Stimulated activated naive CD4-positive, alpha-beta T cell treated with Interleukin-2 at 50 U/mL for 16 hours (primary cell): ENCODE measurements at places on chromosomes 6 and 20.

DNA sequence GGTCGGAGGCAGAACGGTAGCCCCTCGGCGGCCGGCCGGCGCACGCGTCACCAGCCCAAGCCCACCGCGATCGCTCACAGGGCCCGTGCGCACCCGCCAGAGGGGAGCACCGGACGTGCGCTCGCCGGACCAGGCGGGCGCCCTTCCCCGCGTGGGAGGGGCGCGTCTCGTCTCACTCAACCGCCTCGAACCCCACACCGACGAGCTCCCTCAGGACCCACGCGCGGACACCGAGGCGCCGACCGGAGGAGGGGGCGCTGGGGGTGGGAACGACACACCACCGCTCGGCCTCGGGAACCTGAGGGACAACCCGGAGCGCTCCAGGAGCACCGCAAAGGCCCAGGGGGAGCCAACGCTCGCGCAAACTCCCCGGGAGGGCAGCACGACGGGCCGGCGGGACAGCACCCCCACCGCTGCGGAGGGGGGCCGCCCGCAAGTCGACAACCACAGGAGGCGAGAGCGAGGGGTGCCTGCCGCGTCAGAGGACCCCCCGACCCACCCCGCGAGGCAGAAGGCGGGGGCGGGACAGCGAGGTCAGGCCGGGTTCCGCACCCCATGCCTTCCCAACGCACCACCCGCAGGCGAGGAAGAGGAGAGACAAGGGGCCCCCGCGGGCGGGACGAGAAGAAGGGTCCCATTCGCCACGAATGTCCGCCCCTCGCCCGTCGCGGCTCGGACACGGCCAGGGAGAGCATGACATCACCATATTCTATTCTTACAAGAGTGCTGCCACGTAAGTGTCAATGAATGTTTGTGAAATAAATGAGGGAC is 512.7 kb upstream of the ZNF337 start:
- DNase-seq: no peak

DNA sequence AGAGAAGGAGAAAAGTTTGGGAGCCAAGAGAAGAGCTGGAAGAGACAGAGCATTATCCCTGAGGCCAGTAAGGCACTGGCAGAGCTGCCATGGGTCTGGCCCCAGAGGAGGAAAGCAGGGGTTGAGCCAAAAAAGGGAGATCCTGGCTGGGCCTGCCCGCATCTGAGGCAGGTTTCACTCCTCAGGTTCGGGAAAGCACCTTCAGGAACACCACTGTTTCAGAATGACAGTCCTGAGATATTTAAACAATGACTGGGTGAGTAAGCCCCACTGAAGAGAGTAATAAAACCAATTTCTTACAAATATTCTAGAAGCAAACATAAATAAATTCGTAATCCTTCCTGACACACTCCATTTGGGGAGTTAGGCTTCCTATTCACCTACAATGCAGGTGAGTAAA is 152.2 kb downstream of the BACH2 start:
- DNase-seq: peak; percentile 27

DNA sequence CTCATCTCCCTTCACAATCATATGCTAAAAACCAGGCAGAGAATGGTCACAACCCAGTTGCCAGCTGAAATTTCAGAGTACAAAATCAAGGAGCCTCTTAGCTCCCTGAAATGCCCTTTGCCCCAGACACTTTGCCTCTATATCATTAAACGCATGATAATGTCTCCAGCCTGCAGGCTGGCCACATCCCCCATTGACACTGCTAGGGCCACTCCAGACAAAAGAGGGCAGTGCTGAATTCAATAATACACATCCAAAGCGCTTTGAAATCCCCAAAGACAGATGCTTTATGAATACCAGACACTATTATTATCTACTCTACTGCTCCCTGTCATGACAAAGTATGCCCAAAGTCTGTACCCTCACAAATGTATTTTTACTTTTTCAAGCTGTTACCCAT is 348.3 kb upstream of the POU3F2 start:
- DNase-seq: no peak

DNA sequence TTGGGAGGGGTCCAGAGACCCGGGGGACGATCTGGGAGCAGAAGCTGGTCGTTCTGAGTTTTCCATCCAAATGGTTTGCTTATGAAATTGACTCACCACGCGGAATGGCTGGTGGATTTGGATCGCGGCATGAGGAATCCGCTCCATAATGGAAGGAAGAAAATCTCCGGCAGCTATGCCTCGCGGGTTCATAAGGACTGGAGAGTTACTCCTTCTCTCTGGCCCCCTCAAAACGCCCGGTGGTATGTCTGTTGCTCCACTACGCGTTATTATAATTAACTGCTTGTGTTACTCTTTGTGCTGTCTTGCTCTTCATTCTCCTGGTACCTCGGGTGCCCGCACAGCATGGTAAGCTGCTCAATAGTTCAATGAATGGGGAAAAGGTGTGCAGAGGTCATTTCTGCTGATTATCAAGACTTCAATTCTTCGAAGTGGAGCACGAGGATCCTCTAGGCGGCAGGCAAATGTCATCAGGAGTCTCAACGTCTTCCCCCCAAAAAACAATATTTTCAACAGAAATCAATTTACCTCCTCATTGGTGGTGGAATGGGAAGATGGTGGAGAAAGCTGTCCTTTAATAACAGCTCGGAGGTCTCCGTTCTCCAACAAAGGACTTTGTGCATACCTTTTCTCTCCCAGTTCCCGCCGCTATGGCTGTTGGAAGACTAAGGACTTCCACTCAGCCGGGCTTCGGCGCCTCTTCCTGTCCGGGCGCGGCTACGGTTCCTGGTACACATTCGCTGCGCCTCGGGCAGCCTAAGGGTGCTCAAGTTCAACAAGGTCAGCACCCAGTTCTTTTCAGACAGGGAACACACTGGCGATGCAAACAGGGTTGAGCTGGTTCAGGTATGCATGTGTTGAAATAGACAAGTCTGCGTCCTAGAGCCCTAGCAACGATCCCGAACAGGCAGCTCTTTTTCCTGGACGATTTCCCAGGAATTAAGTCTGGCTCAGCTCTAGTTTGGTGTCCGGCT is 9.2 kb upstream of the PRSS16 start:
- no peak for DNase-seq

DNA sequence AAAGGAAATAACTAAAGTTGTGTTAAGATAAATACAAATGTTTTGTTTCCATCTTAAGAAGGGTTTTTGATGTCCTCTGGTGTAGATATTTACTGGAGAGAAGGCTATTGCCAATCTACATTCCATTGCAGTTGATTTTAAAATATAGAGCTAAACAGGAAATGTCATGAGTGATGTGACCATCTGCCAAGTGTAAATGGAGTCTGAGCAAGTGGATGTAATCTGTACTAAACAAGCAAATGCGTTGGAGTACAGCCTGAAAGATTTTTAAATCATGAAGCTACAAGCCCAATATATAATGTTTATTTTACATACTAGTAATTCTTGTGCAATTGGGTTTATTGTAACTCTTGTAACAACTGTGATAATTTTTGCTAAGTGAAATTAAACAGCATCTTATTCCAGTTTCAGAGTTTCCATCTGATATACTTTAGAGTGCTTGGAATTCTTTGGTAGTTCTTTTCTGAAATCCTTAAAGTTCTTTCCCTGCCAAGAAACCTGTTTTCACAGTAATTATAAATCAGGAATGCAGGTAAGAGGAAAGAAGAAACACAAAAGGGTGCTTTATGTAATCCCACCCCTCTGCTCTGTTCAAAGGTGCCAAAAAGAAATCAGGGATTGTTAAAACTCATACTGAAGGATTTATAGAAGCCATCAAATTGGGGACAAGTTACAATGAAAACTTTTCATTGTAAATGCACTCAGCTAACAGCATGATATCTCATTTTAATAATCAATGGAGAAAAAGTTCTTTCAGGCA is 47.2 kb upstream of the FLRT3 start:
- no peak for DNase-seq

DNA sequence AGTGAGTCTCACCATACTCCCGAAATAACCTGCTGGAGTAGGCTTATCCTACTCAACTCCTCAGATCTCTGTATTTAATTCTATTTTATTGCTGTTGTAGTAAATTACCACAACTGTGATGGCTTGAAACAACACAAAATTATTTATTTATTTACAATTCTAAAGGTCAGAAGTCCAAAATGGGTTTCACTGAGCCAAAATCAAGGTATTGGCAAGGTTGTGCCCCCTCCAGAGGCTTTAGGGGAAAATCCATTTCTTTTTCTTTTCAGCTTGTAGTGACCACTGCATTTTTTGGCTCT is 869 bp upstream of the SLC17A2 start:
- no peak for DNase-seq

GRCh38 chr20:64063389-64064144 is 569 bp downstream of the TCEA2 start:
- DNase-seq: peak; percentile 29

GRCh38 chr6:155382338-155382685 is 68.0 kb upstream of the TFB1M start:
- no peak for DNase-seq

- no peak for DNase-seq
Observed at GRCh38 chr6:157845493-157846259, 22.6 kb downstream of the SNX9 start.

GRCh38 chr6:48916607-48917006 is 546.4 kb downstream of the MMUT start:
- DNase-seq: no peak

GRCh38 chr20:31675828-31676608 is 38.3 kb downstream of the COX4I2 start:
- peak; percentile 59 for DNase-seq

GRCh38 chr6:26021001-26021349 is 58.4 kb downstream of the TRIM38 start:
- DNase-seq: peak; percentile 36

- no peak for DNase-seq
Observed at GRCh38 chr6:79864001-79864400, 83.4 kb downstream of the ELOVL4 start.

DNA sequence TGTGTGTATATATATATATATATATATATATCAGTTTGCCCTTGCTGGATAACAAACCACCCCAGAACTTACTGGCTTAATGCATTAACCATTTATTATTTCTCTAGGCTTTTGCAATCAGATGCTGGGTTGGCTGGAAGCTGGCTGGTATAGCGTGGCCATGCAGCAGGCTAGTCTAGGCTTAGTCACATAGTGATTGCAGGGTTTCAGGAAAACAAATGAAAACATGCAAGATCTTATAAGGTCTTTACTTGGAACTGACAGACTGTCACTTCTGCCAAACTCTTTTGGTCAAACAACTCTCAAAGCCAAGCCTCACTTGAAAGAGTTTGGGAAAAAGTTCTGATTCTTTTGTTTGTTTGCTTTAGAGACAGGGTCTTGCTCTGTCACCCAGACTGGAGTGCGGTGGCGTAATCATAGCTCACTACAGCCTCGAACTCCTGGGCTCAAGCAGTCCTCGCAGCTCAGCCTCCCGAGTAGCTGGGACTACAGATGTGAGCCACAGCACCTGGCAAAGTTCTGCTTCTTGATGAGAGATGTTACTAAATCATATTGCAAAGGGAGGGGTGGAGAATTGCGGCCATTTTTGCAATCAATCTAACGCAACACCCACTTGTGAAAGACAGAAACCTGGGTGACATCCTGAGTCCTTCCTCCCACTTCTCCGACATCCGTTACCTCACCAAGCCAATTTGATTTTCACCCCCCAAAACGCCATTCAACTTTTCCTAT is 74.6 kb upstream of the RNF24 start:
- DNase-seq: no peak

GRCh38 chr6:15926256-15926655 is 202.6 kb upstream of the MYLIP start:
- no peak for DNase-seq

GRCh38 chr20:19498756-19499155 is 259.3 kb upstream of the RIN2 start:
- no peak for DNase-seq

- no peak for DNase-seq
Observed at GRCh38 chr6:115817161-115817560, 243.5 kb downstream of the FRK start.

- DNase-seq: peak; percentile 65
Observed at GRCh38 chr6:30690403-30691207, at the start of gene NRM. NRM (minus strand) TSS chr6:30690984; CDS start chr6:30690974, 10 bp downstream.

GRCh38 chr20:16390991-16391390 is 182.3 kb downstream of the KIF16B start:
- no peak for DNase-seq

DNA sequence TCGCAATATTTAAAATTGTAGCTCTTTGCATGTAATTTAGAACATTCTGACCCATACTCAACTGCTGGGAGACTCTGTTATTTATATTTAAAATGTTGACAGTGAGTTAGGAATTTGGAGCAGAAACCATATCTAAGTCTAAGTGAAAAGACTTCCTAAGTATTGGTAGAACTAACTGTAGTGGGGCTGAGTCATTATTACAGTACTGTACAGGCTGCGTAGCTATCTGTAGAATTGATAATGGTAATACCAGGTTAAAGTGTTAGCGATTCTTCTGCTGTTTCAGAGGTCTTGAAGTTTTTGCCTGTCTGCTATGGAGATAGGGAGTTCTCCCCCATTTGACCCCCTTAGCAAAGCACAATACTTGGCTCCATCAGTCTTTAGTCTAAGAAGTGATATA is 3.6 kb downstream of the TOP1 start:
- DNase-seq: no peak

DNA sequence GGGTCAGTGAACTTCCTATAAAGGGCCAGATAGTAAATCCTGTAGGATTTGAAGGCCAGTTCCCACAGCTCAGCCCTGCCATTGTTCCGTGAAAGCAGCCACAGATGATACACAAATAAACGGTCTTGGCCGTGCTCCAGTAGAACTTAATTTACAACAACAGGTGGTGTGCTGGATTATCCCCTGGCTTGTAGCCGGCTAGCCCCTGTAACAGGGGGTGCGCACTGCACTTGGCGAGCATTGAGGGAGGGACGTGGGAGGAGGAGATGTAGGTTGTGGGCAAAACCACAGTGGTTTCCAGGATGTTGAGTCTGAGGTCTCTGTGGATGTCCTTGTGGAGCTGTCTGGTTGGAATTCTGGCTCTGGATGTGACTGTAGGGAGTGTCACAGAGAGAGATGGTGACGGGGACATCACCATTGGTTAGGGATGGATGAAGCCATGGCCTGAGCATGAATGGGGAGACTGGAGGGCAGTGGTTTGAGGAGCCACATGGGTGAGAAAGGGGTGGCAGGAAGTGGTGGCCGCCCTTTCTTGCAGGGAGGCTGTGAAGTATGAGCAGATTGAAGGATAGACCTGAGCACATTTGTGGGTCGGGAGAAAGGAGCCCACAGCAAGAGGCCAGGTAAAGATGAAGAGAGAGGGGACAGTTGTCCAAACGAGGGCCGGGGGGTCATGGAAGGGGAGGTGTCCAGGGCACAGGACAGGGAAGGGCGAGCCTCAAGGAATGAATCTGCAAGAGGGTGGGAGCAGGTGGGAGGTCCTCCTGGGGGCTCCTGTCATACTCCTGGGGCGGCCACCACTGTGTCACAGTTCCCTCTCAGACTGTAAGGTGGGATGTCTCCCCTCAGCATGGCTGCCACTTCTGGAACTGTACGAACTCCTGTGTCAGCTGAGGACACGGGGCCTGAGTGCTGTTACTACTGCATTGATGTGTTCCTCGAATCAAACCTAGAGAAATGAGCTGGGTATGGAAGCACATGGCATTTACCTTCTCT is 53.6 kb downstream of the CDH26 start:
- no peak for DNase-seq

DNA sequence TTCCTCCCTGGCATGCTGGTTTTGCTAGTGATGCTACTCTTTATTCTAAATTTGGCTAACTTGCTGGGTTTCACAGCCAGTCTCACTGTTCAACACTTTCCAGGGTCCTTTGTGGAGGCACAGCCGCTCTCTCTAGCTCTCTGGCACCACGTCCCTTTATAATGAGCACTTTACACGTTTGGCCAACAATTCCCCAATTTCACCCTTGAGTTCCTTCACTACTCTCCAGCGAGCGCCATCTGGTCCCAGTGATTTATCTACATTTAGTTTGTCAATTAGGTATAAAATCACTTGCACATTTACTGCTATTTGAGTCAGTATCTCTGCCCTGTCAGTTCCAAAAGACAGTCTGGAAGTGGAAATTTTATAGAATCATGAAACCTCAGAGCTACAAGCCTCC is 241.9 kb upstream of the MOCS1 start:
- no peak for DNase-seq
